ENCODE measurements at places on chromosomes 16 and 17. TPM values are rescaled to one million over a fixed set of nuclear protein-coding genes. Genes with fewer than 3 reads are reported as not detected.

- DNase-seq = no peak
Measured at GRCh38 chr17:67999291-67999911, 3.1 kb upstream of the C17orf58 start.

DNA sequence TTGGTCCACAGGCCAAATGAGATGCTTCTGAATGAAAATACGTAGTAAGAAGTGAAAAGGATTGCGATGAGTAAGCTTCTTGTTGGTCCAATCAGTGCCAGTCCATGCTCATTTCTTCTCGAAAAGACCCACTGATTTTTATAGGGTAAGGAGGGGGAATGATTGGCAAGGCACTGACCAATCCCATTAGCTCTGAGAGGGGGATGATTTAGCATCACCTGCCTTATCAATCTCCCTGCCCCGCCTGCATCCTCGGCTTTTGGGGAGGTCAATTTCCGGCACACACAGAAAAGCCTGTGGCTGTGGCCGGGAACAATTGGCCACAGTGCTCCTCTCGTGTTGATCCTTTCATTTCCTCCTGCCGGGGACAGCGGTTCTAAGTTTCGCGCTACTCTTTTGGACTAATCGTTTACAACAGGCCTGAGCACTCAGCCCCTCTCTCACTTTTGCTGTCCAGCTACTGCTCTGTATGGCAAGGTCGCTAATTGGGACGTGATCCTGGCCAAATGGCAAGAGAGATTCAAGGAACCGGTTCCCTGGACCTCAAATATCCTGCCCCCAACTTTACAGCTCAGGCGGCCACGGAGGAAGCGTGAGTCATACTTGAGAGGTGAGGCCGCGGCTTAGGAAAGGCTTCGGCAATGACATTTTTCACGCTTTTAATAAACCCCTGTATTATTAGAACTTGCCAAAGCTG lies 43.1 kb downstream of the TBX4 start:
- DNase-seq = no peak

- no peak for DNase-seq
Measured at GRCh38 chr17:61904094-61904710, 23.6 kb downstream of the INTS2 start.

GRCh38 chr17:48162306-48162934 lies 54.9 kb downstream of the SNX11 start:
- DNase-seq = no peak

DNA sequence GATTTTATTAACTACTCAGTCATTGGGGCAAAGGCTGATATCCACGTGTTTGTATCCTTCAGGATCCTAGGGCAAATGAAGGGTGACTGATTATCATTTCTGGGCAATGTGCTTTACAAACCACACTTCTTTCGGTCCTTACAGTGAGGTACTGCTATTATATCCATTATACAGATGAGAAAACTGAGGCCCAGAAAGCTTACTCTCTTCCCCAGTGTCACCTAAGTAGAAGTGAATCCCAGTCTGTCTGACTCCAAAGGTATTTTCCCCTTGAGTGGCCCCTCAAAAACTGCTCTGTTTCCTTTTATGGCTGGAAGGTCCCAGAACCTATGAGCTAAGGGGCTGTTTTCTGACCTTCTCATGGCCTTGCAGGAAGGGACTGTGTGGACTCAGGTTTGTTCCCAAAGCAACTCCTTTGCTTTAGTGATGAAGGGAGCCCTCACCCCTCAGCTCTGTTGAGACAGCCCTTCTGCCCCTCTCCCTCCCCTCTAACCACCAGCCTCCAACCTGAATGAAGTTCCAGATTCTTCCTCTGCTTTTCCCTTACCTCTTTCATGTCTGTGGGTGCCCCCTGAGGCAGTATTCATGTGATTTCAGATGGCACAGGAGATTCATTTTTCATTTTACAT lies 27.4 kb upstream of the ADGRG1 start:
- DNase-seq = no peak

GRCh38 chr17:68087851-68088250 lies 52.3 kb downstream of the KPNA2 start:
- DNase-seq = no peak

- no peak for DNase-seq
Measured at GRCh38 chr16:5768445-5768844, 670.9 kb upstream of the EEF2KMT start.

GRCh38 chr17:42795465-42795864 lies 3.0 kb downstream of the COA3 start:
- DNase-seq = no peak

- no peak for DNase-seq
Measured at GRCh38 chr17:4788807-4789700, at the start of gene GLTPD2. Gene GLTPD2 (plus strand): TSS chr17:4788964. CDS start chr17:4789012, 48 bp downstream.

DNA sequence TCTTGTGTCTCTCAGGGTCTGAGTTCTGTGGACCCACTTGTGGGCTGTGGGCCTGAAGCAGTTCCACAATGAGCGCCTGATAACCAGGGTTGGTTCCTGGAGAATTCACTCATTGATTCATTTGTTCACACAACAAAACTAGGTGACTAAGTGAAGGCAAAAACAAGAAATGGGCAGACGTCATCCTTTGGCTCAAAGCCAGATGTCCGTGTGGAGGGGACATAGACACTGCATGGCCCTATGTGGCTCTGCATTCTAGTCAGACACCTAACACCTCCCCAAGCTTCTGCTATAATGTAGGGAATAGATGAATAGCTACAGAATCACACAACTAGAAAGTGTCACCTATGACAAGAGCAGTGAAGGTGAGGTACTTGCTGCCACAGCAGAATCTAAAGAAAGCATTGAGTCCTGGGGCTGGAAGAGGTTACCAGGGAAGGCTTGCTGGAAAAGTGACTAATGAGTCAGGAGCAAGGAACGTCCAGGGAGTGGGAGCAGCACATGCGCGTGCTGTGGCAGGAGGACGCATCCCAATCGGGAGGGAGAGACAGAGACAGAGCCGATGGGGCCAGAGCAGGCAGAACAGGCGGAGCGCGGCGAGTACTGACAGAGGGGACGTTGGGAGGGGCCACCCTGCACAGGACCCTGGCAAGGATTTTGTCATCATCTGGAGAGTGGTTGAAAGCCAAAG lies 58.9 kb downstream of the CES1 start:
- DNase-seq = no peak

DNA sequence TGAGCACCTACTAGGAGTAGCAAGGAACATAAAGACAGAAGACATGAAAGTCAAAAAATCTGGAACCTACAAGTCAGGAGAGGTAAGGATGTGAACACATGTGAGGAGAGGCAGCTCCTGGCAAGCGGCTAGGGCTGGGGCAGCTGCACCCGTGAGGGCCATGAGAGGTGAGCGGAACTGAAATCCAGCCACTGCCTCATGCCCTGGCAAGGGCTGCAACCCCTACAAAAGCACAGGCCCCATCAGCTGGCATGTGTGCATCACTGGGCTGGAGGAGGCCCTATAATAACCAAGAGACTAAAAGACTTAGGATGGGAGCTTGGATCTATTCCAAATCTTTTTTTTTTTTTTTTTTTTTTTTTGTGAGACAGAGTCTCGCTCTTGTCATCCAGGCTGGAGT lies 40.3 kb upstream of the ERN1 start:
- DNase-seq = no peak

GRCh38 chr17:16991349-16992009 lies 19.6 kb upstream of the TNFRSF13B start:
- DNase-seq = no peak

DNA sequence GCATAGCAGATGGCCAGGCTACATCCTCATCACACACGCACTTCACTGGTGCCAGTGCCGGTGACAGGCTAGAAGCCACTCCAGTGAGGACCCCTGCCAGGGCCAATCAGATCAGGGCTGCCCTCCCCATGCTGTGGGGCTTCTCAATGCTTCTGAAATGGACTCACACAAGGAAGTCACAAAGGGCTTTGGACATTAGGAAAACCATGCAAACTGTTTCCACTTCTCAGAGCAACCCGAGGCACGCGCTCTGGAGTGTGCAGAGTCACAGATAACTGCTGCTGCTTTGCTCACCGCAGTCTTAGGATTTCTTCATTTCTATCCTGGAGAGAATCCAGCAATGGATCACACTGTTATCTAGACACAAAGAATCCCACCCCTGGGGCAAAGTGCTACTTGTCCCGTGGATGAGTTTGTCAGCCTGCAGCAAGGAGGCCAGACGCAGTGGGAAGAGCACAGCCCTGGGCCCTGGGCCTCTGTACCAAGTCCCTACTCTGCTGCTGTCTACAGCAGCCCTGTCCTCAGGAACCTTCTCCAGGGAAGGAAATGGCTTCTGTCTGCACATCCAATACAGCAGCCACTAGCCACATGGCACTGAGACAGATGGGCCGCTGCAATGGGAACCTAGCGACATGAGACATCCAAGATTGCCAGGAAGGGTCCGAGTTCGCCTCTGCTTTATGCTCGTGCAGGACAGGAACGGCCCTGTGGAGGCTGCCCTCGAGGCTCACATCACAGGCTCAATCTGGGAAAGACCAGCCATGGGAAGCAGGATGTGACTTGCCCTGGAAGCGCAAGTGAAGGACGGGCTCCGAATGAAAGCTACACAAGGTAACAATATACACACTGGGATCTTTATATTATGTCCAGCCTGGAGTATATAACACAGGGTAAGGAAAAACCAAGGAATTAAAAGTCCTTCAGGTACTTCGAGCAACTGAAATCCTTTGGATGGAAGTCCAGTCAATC lies 169.3 kb downstream of the ZFHX3 start:
- DNase-seq = no peak

GRCh38 chr16:14496786-14497185 lies 133.3 kb downstream of the PARN start:
- no peak for DNase-seq

DNA sequence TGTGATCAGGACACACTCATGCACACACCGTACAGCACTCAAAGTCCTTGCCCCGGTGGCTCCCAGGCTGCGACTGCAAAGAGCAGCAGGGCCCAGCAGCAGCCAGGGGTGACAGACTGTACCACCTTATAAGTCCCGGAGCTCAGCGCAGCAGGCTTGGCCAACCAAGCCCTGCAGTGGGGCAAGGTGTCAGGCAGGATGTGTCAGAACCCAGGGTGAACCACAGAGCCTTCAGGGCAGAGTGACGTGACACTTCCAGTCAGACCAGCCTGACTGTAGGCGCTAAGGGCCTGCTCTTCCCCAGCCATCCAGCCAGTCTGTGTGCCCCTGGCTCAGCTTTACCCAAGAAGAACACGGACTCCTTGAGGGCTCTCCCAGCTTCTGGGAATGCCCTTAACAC lies 204.1 kb downstream of the COPRS start:
- DNase-seq = no peak

GRCh38 chr17:64156670-64157069 lies 26.7 kb upstream of the ERN1 start:
- no peak for DNase-seq

GRCh38 chr16:49854796-49855203 lies 1.1 kb downstream of the ZNF423 start:
- DNase-seq = no peak

Gene CCL1
- polyA plus RNA-seq = not detected

Gene SERPINF2
- polyA plus RNA-seq = 79.0 TPM

Gene DNAJA3
- 37.0 TPM for polyA plus RNA-seq

Gene HBA1
- polyA plus RNA-seq = 776 TPM

Gene MPP2
- polyA plus RNA-seq = 6.8 TPM

Gene TP53TG3F
- polyA plus RNA-seq = not detected

Gene SMIM5
- polyA plus RNA-seq = 8.0 TPM

Gene ARHGDIG
- polyA plus RNA-seq = 6.0 TPM

Gene ZNF771
- 8.1 TPM for polyA plus RNA-seq

All from left renal cortex interstitium (tissue), 4 donors.